ENCODE measurements at places on chromosomes 2 and 18. TPM values are rescaled to one million over a fixed set of nuclear protein-coding genes. Genes with fewer than 3 reads are reported as not detected.

DNA sequence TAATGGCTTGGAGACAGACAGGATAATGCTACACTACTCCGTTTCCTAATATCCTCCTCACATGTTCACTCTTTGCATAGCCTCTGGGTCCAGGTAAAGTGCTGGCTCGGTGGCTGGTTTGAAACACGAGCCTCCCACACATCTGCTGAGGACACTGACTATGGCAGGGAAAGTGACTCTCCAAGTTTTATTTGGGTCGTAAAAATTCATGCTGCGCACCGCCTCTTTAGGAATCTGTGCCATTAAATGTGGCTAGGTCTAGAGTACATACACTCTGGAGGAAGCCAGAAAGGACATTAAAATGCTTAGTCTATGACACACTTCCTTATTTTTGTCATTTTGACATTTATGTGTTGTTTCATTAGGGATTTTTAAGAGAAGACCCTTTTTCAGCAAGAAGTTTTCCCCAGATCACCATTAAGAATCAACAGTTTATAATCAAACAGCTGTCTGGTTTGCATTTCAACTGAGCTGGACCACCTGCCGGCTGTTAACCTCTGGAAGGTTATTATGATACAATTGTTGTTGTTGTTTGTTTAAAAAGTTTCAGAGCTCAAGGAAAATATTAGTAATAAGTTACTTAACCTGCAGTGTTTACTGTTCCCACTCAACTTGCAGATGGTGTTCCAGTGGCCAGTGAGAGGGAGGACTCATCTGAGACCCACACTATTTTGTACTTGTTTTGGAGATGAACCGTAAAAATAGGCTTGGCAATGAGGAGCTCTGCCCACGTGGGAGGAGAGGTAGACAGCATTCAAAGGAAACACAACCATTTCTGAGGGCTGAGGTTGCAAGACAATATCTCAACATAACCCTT, 443.3 kb upstream of the MEIS1 start:
- DNase-seq = peak; percentile 89
- no peak overlapping the region for H3K4me3 ChIP-seq
- no peaks in the 10 kb centered on the region for H3K4me1 ChIP-seq
- no peaks in the 10 kb centered on the region for H3K27me3 ChIP-seq
- H3K27ac ChIP-seq = no peak overlapping the region

- no peak overlapping the region for H3K4me3 ChIP-seq
- H3K27ac ChIP-seq = no peak overlapping the region
- H3K27me3 ChIP-seq = no peaks in the 10 kb centered on the region
- H3K4me1 ChIP-seq = no peaks in the 10 kb centered on the region
These were observed 4.9 kb downstream of the DES start for GRCh38 chr2:219422952-219423534.

The ACTG2 gene
- total RNA-seq = 13.7 TPM

DNA sequence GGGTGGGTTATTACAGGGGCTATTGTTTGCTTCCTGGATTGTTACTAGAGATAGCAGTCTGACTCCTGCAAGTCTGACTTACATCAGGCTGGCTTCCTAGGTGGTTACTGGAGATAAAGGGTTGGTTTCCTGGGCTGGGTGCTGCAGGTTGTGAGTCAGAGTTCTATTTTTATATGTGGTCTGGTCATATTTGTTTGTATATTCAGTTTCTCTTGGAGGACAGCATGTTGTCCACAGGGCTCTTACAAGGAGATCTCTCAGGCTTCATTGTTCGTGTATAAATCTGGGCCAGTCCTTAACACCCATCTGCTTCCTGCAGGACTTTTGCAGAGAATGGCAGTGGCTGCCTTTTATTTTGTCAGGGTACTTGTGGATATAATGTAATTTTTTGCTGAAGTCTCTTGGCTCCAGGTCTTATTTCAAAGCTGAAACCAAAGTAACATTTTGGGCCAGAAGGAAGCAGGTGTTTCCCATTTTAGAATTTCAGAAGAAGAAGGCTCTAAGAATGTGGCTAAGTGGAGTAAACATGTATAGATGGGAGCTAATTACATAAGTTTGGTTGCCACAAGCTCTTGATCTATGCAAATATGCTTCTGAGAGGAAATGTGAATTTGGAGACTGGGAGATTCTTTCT, 65.9 kb upstream of the SLC16A14 start:
- no peak overlapping the region for H3K27ac ChIP-seq
- no peak for DNase-seq
- H3K4me3 ChIP-seq = no peak overlapping the region
- no peaks in the 10 kb centered on the region for H3K27me3 ChIP-seq
- peaks cover 3% of the 10 kb centered on the region for H3K4me1 ChIP-seq
- H3K36me3 ChIP-seq = no peaks in the 10 kb centered on the region

DNA sequence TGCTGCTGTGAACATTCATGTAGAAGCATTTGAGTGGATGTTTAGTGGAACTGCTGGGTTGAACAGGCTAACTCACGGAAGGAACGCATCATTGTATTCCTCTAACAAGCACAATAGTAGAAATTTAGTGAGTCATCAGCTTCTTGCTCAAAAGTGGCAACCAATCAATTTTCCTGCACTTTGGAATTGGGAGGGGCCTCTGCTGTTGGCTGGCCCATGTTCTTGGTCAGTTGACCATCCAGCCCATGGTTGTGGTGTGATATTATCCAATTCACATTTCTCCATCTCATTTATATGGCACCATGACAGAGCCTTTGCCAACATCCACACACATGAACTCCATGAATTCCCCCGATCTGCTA, 95.0 kb downstream of the TNFRSF11A start:
- no peaks in the 10 kb centered on the region for H3K27me3 ChIP-seq
- H3K27ac ChIP-seq = no peak overlapping the region
- no peak overlapping the region for H3K4me3 ChIP-seq

The MYO7B gene
- total RNA-seq = 11.0 TPM

DNA sequence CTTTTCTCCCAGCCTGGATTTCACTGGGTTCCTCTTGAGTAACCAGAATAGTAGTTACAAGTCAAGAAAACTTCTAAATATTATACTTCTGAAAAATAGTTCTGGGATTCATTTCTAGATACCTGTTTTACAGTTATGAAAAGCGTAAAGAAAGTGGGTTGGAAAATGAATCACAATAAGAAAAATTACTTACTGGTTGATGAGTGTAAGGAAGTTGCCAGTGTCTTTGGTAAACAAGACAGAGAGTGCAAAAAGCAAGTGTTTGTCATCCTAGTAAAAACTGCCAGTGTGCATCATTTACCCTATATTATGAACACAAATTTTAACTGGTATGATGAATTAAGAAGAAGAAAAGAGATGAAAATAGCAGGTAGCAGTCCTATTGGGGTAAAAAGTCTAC, 88.9 kb downstream of the R3HDM1 start:
- H3K4me1 ChIP-seq = no peaks in the 10 kb centered on the region
- no peaks in the 10 kb centered on the region for H3K27me3 ChIP-seq
- no peak overlapping the region for H3K27ac ChIP-seq
- no peak for DNase-seq

- no peak overlapping the region for H3K27ac ChIP-seq
- no peak for DNase-seq
- H3K4me3 ChIP-seq = peak overlapping the region; percentile 14
These were observed 2.7 kb downstream of the CCDC88A start for GRCh38 chr2:55416786-55417568.

The SERPINB11 gene
- not detected for total RNA-seq

GRCh38 chr18:68035774-68036522, 519.4 kb upstream of the DSEL start:
- DNase-seq = no peak
- H3K36me3 ChIP-seq = no peaks in the 10 kb centered on the region
- no peaks in the 10 kb centered on the region for H3K4me1 ChIP-seq
- H3K27ac ChIP-seq = no peak overlapping the region
- H3K27me3 ChIP-seq = no peaks in the 10 kb centered on the region

Measured in kidney (tissue), 22 donors.